ENCODE measurements at places on chromosomes 11 and 22. TPM values are rescaled to one million over a fixed set of nuclear protein-coding genes. Genes with fewer than 3 reads are reported as not detected.

GRCh38 chr11:35629914-35630313 is 11.7 kb downstream of the FJX1 start:
- DNase-seq: peak; percentile 98

DNA sequence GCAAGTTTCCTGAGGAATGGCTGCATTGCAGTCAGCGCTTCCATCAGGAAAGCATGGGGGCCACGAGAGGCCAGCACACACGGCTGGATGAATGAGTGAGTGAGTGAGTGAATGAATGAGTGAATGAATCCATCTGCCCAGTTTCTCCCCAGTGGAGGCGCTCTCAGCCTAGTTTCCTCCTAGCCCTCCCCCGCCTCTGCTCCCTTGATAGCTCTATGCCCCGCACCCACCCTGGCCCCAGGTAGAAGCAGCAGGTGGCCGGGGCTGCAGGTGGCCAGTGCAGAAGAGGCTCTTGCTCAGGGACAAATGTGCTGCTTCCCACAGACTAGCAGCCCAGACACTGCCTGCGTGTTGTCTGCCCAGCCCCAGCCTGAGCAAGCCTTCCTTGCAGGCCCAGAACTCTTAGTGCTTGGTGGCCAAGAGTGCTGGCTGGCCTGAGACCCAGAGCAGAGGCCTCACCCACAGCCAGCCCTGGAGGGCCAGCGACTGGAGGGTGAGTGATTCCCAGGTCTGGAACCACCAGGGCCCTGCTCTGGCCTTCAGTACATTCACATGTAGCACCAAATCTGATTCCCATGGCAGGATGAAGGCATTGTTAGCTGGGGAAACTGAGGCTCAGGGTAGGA is 31.1 kb upstream of the PDGFB start:
- DNase-seq: no peak

- no peak for DNase-seq
Observed at GRCh38 chr11:56705784-56706396, 7.0 kb downstream of the OR9G1 start.

- no peak for DNase-seq
Observed at GRCh38 chr11:117538263-117539135, 210.8 kb downstream of the CEP164 start.

DNA sequence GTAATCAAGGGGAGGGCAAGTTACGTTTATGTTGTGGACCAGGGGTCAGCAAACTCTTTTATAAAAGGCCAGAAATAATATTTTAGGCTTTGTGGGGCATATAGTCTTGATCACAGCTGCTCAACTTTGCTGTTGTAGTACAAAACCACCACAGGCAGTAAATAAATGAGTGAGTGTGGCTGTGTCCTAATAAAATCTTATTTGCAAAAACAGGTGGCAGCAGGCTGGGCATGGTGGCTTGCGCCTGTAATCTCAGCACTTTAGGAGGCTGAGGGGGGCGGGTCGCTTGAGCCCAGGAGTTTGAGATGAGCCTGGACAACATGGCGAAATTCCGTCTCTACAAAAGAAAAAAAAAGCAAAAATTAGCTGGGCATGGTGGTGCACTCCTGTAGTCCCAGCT is 57.9 kb upstream of the NUP160 start:
- DNase-seq: no peak

HTR3B gene
- total RNA-seq: not detected
